CD4-positive, alpha-beta T cell treated with Interleukin-4 for 4 hours (primary cell): ENCODE measurements at places on chromosomes 5 and 9.

- DNase-seq: no peak
Measured at GRCh38 chr5:3954199-3954598, 358.6 kb downstream of the IRX1 start.

GRCh38 chr5:93273176-93273575 is 307.8 kb downstream of the NR2F1-AS1 start:
- DNase-seq: no peak

DNA sequence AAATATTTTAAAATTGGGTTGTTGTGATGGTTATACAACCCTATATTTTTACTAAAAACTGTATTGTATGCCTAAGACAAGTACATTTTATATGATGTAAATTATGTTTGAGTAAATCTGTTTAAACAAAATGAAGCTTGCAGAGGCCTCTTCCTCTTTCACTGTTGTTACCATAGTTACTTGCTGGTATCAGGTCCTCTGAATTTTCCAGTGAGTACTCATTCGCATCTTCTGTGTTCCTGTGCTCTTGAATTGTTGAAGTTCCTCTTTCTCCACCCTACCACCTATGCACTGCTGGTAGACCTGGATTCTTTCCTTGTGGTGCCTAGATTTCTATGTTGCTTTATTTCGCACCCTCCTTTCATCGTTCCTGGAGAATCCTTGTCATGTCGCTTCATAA is 938.5 kb upstream of the ACO1 start:
- no peak for DNase-seq

GRCh38 chr5:77171141-77171910 is 39.2 kb upstream of the PDE8B start:
- DNase-seq: no peak

DNA sequence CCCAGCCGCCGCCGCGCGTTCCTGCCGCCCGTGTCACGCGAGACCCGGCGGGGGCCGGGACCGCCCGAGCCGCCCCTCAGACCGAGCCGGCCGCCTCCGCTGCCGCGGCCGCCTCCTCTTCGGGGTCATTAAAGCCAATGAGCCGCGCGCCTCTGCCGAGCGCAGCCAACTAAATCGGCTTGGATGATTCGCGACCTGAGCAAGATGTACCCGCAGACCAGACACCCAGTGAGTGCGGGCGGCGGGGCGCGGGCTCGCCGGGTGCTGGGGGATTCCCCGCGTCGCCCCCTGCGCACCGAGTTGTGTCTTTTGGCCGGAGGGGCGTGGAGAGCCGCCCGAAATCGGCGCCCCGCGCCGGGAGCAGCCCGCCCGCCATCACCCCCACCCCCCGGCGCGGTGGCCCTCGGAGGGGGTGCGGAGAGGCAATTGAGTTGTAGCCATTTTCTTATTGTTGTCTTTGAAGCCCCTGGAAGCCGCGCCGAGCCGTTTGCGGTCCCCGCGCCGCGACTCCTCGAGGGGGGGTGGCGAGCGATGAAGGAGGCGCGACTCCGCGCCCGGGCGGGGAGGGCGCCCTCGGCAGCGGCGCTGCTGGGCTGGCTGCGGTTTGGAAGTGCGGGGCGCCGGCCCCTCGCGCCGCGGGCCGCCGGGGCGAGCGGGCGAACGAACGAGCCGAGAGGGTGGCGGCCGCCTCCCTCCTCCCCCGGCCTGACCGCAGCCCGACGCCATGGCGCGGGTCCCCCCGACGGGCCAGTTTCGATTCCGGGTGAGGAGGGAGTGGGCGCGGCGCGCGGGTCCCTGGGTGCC is 1.0 kb downstream of the TLE4 start:
- DNase-seq: peak; percentile 45
